Stimulated activated CD4-positive, alpha-beta T cell treated with anti-CD3 and anti-CD28 coated beads, Interleukin-12 subunit alpha, Interleukin-12 subunit beta, amount 100 ng/mL, for 24 hours (primary cell): ENCODE measurements at places on chromosomes 7 and 10.

- no peak for DNase-seq
Observed at GRCh38 chr10:26391701-26392695, 46.1 kb upstream of the APBB1IP start.

DNA sequence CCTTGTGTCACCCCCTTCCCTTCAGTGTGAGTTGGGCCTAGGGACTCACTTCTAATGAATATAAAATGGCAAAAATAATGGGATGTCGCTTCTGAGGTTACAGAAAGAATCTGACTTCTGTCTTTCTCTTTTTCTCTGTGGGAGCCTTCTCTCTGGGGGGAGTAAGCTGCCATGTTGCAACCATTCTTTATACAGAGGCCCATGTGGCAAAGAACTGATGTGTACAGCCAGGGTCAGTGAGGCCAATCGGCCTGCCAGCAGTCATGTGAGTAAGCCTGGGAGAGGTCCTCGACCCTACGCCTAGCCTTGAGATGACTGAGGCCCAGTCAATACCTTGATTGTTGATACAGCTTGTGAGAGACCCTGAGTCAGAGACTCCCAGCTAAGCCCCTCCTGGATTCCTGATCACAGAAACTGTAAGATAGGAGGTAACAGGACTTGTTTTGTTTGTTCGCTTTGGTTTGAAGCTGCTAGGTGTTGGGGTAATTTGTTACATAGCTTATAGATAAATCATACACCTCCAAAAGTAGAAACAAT is 1.7 kb downstream of the TCAF1 start:
- DNase-seq, result no peak

- no peak for DNase-seq
Observed at GRCh38 chr7:113824117-113824823, 94.5 kb downstream of the PPP1R3A start.

DNA sequence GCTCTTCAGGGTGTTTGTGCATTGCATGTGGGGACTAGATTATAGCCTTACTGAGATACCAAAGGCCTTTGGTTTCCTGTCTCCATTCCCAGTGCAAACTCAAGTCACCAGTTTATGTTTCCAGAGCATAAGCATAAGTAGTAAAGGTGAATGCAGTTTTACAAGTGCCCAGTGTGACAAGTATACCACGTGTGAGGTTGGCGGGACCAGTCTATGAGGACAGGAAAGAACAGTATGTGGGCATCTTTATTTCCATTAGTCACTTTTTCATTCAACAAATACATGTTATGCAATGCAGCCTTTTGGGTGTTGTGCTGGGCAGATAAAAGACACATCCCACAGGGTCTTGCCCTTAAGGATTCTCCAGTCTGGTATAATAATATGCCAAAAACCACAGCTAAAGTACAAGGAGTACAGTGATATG is 146.5 kb downstream of the ARID5B start:
- DNase-seq, result no peak

DNA sequence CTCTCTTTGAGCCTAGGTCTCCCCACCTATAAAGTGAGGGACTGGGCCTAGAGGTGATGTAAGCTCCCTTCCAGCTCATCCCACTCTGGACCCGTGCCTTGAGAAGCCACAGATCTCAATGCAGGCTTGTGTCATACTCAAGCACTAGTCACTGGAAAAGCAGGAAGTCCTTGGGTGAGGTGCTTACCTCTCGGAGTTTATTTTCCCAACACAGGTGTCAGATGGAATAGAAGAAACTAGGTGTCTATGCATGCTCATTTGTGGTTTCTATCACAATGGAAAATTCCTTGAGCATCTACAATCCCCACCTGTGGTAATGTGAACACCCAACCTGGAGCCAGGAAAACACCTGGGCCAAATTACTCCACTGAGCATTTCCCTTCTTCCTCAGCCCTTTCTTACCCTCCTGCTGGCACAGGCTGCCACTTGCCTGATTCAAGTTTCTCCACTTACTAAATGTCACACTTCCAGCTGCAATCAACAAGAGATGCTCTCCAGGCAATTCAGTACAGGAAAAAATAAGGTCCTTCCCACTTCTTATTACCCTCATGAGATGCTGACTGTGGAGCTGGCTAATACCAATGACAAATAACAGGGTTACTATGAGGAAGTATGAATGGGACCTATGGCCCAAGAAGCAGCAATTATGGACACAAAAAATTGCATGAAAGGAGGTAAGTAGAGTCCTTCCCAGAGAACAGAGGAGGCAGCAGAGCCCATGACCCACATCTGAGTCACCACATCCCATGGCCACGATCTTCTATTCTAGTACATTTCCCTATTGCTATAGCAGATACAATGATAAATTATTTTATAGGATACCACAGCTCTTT is 13.1 kb downstream of the LSM5 start:
- no peak for DNase-seq

DNA sequence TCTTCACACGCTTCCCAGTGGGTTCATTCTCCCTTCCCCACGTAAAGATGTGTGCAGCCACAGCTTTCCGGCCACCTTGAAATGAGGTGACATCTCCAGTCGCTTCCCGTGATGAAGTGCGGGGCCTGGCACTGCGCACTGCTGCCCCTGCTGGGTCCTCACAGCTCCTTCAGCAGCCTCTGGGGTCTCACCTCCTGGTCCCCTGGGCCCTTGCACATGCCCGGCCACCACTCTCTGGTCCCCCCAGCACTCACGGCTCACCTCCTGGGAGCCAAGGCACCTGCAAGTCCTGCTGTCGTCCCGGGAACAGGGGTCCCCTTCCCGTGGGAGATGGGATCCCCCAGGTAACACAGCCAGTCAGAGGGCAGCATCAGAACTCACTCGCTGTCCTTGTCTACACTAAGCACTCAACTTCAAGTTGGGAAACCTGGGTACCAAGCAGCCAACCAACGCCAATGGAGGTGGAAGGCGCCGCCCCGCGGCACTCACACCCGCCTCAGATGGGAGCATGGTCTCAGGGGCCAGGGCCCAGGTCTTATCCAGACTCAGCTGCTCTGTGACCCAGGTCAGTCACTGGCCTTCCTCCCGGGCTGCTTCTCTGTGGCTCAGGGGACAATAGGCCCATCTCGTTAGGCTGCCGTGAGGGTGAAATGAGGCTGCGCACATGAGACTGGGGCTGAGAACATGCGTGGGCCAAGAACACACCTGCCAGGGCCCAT is 176.2 kb downstream of the PTPRN2 start:
- DNase-seq, result no peak

DNA sequence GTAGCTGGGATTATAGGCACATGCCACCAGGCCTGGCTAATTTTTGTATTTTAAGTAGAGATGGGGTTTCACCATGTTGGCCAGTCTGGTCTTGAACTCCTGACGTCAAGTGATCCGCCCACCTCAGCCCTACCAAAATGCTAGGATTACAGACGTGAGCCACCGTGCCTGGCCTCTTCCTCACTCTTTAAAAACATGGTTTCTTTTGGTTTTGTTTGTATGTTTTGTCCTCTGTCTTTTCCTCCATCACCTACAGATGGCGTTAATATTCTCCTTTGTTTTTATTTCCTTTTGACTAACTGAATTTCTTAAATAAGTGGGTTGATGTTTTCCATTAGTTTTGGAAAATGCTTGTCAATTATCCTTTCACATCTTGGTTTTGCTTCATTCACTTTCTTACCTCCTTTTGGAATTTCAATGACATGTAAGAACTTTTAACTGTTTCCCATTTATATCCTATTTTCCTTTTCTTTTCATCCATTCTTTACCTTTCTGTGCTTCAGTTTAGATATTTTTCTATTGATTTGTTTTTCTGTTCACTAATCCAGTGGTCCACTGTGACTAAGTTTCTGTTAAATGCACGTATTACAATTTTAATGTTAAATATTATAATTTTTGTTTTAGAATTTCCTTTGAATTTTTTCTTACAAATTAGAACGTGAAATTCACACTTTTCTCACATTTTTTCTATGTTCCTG is 104.1 kb downstream of the ZNF467 start:
- DNase-seq, result no peak

DNA sequence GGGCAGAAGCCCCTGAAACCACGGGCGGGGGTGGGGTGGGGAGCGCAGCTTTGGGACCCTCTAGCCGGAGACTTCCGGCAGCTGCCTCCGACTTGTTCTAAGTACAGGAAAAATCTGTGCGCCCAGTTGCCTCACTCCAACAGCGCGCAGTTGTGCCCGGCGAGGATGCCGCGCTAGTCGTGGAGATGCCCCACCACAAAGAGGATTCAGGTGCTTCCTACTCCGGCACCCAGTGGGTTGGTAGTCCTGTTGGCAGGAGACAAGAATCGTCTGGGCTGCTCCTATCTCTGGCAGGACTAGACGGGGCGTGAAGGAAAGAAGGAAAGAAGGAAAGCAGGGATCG is 465 bp upstream of the NPY start:
- DNase-seq, result no peak

GRCh38 chr10:12838995-12839927 is 162.3 kb downstream of the CCDC3 start:
- DNase-seq, result no peak

GRCh38 chr7:83161899-83162401 is 734 bp downstream of the PCLO start:
- no peak for DNase-seq

DNA sequence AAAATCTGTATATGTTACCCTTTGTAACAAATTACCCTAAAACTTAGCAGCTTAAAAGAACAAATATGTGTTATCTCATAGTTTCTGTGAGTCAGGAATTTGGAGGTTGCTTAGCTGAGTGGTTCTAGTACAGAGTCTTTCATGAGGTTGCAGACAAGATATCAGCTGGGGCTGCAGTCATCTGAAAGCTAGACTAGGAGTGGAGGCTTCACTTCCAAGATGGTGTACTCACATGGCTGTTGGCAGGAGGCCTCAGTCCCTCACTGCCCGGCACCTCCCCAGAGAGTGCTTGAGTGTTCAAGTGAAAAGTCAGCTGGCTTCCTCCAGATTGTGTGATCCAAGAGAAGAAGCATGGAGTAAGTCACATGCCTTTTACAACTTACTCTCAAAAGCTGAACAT is 16.9 kb upstream of the GGCT start:
- DNase-seq, result no peak

- DNase-seq, result no peak
Observed at GRCh38 chr7:125173571-125173970, 243.9 kb upstream of the POT1 start.

GRCh38 chr10:22604344-22605126 is 109.8 kb downstream of the PIP4K2A start:
- DNase-seq, result no peak
